ENCODE measurements at places on chromosomes 4 and X.
A peak's percentile ranks its signal among the peaks of the same experiment; 100 is the strongest.

GRCh38 chr4:76590798-76591281 lies 155.8 kb downstream of the SHROOM3 start:
- DNase-seq, result peak; percentile 81

DNA sequence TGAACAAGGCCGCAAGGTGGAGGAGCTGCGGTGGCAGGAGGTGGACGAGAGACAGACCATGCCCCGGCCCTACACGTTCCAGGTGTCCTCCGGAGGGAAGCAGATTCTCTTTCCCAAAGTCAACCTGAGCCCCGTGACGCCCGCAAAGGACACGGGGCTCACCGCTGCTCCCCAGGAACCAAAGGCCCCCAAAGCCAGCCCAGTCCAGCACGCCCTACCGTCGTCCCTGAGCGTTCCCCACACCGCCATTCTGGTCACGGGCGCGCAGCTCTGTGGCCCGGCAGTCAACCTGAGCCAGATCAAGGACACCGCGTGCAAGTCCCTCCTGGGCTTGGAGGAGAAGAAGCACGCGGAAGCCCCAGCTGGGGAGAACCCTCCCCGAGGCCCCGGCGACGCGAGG lies 72.2 kb downstream of the AASDH start:
- no peak for DNase-seq

GRCh38 chrX:16465081-16465876 lies 184.7 kb upstream of the S100G start:
- peak; percentile 71 for DNase-seq

- no peak for DNase-seq
Measured at GRCh38 chrX:154981116-154981411, 41.5 kb downstream of the F8 start.

- no peak for DNase-seq
Measured at GRCh38 chrX:44082829-44083228, 109.6 kb upstream of the NDP start.

GRCh38 chrX:136780763-136781162 lies at the start of gene ARHGEF6:
ARHGEF6 (minus strand) TSS chrX:136780932; CDS start chrX:136780882, 50 bp downstream.
- no peak for DNase-seq

- no peak for DNase-seq
Measured at GRCh38 chr4:77800483-77801259, 18.5 kb downstream of the CNOT6L start.

DNA sequence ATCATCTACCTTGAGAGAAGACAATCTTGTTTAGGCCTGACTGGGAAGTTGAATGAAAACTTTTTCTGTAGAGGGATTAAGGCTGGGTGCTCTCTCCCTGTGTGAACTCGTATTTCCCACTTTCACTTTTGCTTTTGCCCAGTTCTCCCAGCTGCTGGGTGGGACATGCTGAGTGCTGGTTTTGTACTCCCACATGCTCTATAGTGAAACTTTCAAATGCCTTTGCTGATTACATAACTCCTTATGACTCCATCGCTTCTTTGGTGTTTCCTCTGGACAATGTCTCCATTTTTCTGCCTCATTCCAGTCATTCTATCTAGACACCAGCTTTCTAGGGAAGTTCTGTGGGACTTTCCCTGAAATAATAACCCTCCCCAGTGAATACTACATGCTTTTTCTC lies 100.5 kb downstream of the CLNK start:
- peak; percentile 88 for DNase-seq

- peak; percentile 80 for DNase-seq
Measured at GRCh38 chr4:147334478-147334877, 146.4 kb upstream of the EDNRA start.

- DNase-seq, result no peak
Measured at GRCh38 chr4:17324386-17324830, 187.5 kb downstream of the QDPR start.

DNA sequence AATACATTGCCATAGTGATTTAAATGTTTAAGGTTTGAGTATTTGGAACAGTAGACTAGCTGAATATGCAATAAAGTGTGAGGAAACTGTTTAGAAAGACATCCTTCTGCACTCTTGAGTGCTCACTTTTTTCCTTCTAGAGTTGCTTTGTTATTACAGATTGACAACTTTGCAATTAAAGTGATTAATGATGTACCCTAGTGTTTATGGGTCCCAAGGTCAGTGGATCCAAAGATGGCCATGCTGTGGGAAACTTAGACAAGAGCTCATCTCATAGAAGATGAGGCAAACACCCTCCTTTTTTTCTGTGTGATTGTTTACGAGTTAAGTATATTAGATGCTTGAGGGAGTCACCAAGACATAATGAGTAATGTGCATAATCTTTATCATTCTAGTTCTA lies 118.8 kb downstream of the PDLIM5 start:
- no peak for DNase-seq

- no peak for DNase-seq
Measured at GRCh38 chr4:118396881-118397622, 44.2 kb upstream of the PRSS12 start.

DNA sequence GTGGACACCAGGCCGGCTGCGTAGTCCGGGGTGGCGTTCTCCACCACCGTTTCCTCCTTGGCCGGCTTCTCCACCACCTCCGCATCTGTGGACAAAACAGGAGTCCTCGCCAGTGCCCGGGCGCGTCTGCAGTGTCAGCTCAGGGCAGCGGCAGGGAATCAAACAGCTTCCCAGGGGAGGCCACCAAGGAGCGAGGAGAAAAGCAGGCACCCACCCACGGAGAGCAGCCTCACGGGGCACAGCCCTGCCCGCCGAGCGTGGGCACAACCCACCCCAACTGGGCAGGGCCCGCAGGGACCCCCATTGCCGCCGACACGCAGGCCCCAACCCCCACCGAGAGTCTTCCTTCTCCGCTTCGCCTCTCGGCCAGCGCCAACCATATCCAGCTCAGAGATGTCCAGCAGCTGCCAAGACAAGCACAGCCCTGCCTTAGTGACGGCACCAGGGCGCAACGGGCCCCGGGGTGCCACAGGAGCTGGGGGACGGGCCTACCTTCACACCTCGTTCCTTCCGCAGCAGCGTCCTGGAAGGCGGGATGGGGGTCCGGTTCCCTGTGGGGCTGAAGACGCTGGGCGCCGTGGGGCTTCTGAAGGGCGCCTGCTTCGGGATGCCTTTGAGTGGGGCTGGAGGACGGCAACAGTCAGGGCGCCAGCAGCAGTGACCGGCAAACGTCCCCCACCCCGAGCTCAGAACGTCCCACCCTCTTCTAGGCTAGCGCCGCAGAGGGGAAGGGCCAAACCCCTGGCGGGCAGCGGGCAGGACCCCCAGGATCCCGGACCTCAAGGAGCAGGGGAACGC lies 22.8 kb downstream of the NELFA start:
- DNase-seq, result peak; percentile 82

DNA sequence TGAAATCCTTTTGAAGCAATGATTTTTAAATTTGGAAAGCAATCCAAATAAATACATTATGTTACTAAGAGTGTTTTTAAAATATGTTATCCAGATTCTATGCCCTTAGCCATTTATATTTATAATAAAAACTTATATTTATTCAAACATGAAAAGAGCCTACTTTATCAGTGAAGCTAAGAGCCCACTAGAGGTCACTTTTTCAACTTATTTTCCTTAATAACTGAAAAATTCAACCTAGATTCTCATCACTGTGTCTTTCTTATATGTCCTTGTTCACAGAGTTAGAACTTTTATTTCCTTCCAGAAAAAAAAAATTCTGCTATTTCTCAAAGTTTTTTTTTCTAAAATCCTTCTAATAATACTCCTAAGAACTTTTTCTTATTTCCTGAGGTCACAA lies 23.9 kb downstream of the PRDM8 start:
- no peak for DNase-seq

- peak; percentile 60 for DNase-seq
Measured at GRCh38 chr4:61201961-61202637, 2.0 kb downstream of the ADGRL3 start.

- no peak for DNase-seq
Measured at GRCh38 chr4:150080875-150081274, 2.6 kb downstream of the DCLK2 start.

GRCh38 chr4:185921583-185922555 lies 109.9 kb upstream of the SORBS2 start:
- DNase-seq, result peak; percentile 23

- no peak for DNase-seq
Measured at GRCh38 chrX:134803551-134804183, 145.4 kb upstream of the PLAC1 start.

- peak; percentile 69 for DNase-seq
Measured at GRCh38 chr4:138919094-138919936, 96.3 kb upstream of the NOCT start.

- peak; percentile 85 for DNase-seq
Measured at GRCh38 chr4:77636902-77637301, 31.3 kb downstream of the CXCL13 start.

- no peak for DNase-seq
Measured at GRCh38 chrX:56791456-56791855, 62.4 kb downstream of the NBDY start.

DNA sequence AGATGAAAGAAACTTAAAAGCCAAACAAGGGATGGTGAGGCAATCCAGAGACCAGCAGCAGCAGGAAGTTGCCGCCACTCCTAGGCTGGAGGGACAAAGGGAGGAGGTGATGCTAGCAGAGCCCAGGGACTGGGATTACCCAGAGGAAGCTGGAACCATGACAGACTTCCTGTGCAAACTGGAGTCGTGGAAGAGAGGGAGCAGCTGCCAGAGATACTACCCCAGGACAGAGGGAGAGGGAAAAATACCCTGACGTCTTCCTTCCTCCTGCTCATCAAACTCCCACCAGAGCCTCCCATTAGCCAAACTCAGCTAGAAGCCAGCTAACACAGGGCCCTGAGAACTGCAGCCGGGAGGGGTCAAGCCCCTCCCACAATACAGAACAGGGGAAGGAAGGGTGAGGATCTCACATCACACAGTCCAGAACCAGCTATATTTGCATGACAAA lies 101.2 kb upstream of the KLF3 start:
- DNase-seq, result no peak

GRCh38 chr4:19030536-19030935 lies 1009.0 kb upstream of the LCORL start:
- no peak for DNase-seq

GRCh38 chr4:54877006-54877405 lies 219.2 kb downstream of the KIT start:
- peak; percentile 55 for DNase-seq

DNA sequence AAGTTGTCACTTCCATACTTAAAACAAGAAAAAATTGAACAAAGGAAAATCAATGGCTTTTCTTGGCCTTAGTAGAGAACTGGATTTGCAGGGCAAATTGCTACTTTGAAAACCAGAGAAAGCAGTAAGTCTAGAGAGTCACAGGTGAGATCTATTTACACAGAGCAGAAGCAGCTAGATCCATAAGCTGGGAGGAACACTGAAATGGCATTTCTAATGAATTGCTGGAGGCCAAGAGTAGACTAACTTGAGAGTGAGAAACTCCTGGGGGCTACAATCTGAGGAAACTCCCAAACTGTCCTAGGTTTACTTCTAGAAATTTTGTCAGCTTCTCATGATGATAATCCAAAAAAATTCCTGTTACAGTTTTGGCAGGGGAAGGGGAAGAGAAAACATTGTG lies 133.3 kb downstream of the SPCS3 start:
- no peak for DNase-seq

GRCh38 chr4:99853999-99854398 lies 37.4 kb downstream of the DAPP1 start:
- no peak for DNase-seq

GRCh38 chr4:68390205-68390935 lies 40.5 kb upstream of the YTHDC1 start:
- DNase-seq, result no peak

DNA sequence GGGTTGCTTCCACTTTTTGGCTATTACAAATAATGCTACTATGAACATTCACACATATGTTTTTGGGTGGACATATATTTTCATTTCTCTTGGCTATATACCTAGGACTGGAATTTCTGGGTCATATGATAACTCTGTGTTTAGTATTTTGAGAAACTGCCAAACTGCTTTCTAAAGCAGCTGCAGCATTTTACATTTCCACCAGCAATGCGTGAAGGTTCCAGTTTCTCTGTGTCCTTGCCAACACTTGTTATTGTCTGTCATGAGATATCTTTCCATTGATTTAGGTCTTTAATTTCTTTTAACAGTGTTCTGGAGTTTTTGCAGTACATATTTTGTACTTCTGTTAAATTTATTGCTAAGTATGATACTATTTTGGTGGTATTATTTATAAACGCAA lies 48.3 kb downstream of the CLCN5 start:
- no peak for DNase-seq

GRCh38 chr4:22471999-22472461 lies 43.8 kb downstream of the ADGRA3 start:
- DNase-seq, result no peak

DNA sequence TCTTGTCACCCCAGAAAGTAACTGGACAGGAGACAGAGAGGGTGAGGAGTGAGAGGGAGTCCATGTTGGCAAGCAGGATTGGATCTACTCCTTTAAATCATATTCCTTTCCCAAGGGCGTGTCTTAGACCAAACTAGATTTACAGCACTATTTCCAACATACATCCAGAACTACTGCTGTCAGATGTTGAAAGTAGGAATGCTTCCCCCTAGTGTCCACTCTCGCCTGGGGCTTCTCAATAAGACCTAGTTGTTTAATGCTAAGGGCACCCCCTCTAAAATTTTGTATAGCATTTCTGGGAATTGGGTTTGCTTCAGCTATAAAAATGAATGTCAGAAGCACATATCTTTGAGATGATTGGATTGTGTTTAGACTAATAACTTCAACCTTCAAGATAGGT lies 13.3 kb downstream of the OFD1 start:
- peak; percentile 57 for DNase-seq

- no peak for DNase-seq
Measured at GRCh38 chrX:34961662-34962061, 19.1 kb downstream of the FAM47B start.

GRCh38 chrX:72247206-72247942 lies 8.5 kb upstream of the ERCC6L start:
- no peak for DNase-seq

GRCh38 chr4:4439782-4440181 lies 52.9 kb downstream of the NSG1 start:
- no peak for DNase-seq

- DNase-seq, result no peak
Measured at GRCh38 chr4:128349921-128350320, 62.3 kb upstream of the PGRMC2 start.

GRCh38 chrX:154457491-154458115 lies 478 bp upstream of the PLXNA3 start:
- DNase-seq, result peak; percentile 95

DNA sequence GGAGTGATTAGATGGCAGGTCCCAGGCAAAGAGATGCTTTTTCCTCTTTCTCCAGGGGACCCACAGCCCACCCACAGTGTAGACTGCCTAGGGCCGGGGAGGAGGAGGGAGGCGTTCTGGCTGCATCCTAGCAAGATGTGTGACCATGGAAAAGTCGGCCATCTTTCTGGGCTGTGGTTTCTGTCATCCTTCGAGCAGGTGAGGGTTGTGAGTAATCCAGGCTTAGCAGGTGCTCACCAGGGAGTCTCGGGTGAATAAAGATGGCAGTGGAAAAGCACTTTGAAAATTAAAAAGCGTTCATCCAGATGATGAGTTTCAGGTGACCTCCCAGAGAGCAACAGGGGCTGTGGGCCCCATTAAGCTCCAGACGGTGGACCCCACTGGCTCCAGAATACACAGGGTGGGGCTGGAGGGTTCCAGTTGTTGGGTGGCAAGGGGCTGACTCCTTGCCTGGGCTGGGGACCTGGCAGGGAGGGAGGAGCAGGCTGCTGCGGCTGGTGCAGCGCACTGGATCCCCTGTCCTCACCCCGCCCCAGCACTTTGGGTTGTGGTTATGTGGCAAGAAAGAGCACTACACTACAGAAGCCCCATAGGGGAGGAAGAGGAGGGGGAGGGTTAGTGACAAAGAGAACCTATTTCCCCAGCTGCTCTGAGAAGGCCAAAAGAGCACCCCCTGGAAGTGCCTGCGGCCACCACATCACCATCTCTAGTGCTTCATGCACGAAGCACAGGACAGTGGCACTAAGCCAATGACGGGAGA lies 23.7 kb downstream of the ELF4 start:
- peak; percentile 53 for DNase-seq

GRCh38 chr4:4599481-4600275 lies 57.8 kb upstream of the STX18 start:
- no peak for DNase-seq
